ENCODE measurements at places on chromosomes 11 and 22.

- no peak for DNase-seq
These were observed 45.2 kb upstream of the EHF start for GRCh38 chr11:34575671-34576070.

DNA sequence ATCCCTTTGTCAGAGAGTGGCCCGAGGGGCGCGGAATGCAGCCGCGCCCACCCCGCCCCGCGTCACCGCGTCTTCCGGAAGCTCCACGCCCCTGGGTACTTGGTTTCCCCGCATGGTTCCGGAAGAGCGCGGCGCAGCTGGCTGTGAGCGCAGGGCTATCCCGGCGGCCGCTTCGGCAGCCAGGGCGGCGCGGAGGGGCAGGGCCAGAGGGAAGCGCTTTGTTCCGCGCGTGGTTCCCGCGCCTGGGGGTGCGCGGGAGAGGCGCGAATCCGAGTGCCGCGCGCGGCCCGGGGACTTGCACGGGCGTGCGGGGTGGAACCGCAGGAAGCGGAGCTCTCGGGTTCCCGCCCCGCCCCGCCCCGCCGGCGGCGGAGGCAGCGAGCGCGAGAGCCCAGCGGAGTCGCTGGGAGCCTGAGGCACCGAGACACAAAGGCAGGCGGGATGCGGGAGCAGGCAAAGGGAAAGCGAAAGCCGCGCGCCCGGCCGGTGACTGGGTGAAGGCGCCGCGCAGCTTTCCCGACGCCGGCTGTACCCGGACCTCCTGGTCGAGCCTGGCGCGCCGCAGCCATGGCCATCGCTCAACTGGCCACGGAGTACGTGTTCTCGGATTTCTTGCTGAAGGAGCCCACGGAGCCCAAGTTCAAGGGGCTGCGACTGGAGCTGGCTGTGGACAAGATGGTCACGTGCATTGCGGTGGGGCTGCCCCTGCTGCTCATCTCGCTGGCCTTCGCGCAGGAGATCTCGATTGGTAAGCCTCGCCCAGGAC lies at the start of gene PANX1:
PANX1 (plus strand) TSS at position 96 of the 766 bp plus-strand sequence; CDS start at position 568, 472 bp downstream.
- peak; percentile 38 for DNase-seq

- DNase-seq = no peak
These were observed 31.3 kb upstream of the LRRC55 start for GRCh38 chr11:57150454-57150917.

DNA sequence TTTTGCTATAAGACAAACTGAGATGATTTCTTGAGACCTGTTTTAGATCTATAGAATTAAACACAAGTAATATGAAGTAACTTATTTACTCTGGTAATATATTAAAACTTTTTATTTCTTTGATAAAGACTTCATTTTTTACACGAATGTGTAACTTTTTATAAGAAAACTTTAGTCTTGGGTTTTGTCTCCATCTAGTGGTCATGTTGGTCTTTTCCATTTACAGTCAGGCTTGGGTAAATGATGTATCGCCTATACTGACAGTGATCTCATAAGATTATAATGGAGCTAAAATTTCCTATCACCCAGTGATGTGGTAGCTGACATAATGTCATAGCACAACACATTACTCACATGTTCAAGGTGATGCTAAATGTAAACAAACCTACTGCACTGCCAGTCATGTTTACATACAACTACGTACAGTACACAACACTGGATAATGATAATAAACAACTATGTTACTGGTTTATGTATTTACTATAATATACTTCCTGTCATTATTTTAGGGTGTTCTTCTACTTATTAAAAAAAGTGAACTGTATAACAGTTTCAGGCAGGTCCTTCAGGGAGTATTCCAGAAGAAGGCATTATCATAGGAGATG lies 7.5 kb upstream of the C11orf97 start:
- DNase-seq = no peak

DNA sequence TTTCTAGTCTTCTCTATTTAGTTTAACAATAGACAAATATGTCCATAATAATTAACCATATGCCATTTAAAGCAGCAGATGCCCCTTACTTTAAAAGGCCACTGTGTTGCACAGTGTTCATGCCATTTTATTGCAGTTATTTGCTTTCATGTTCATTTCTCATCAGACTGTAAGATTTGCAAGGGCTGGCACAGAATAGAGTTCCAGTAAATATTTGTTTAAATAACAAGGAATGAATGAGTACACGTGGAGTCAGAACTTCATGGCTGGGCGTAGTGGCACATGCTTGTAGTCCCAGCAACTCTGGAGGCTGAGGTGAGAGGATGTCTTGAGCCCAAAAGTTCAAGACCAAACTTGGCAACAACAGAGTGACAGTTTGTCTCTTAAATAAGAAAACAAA lies 1228.6 kb downstream of the LRRC4C start:
- no peak for DNase-seq

GRCh38 chr11:72497731-72498130 lies 63.4 kb upstream of the CLPB start:
- DNase-seq = no peak

DNA sequence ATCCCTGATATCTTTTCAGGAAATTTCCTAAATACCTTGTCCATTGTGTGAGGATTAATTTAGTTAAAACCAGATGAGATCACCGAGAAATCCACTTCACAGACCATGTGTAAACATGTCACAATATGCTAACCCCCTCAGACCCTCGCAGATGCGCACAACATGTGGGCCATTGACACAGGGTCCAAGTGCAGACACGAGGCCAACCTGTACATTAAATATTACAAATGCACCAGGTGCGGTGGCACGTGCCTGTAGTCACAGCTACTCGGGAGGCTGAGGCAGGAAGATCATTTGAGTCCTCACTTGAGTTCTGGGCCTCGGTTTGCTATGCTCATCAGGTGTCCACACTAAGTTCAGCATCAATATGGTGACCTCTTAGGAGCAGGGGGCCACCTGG lies 9.9 kb upstream of the TMPRSS4 start:
- no peak for DNase-seq

GRCh38 chr11:117808784-117809183 lies 11.8 kb upstream of the DSCAML1 start:
- DNase-seq = no peak

- no peak for DNase-seq
These were observed 3.8 kb upstream of the FDX1 start for GRCh38 chr11:110425751-110426545.

GRCh38 chr11:70675697-70676374 lies 277.5 kb downstream of the CTTN start:
- no peak for DNase-seq

DNA sequence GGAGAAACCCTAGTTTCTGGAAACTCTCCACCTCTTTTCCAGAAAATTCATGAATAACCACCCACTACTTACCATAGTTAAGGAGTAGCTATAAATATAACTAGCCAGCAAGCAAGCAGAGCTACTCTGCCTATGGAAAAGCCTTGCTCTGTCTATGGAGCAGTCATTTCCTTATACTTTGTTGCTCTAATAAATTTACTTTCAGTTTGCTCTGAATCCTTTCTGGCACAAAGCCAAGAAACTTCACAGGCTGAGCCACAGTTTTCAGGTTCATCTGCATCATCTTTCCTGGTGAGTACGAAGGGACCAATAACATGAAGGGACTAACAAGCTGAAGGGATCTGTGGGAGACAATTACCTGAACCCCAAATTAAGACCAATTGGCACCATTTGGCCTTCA lies 4.6 kb downstream of the OR4C45 start:
- DNase-seq = no peak
